Daoy (cell line): ENCODE measurements at places on chromosomes 12 and 14. TPM values are rescaled to one million over a fixed set of nuclear protein-coding genes. Genes with fewer than 3 reads are reported as not detected.

- no peak for DNase-seq
Observed at GRCh38 chr12:6754411-6754810, 1.5 kb upstream of the MLF2 start.

NRIP2 gene
- total RNA-seq = not detected in 2 replicates

- DNase-seq = no peak
Observed at GRCh38 chr12:14264778-14265177, 100.7 kb upstream of the ATF7IP start.

AQP2 gene
- total RNA-seq = not detected in 2 replicates

GRCh38 chr14:93537951-93538350 is 107.2 kb downstream of the UNC79 start:
- no peak for DNase-seq
